HCEC 1CT (cell line): ENCODE measurements at places on chromosomes 2 and 18.

DNA sequence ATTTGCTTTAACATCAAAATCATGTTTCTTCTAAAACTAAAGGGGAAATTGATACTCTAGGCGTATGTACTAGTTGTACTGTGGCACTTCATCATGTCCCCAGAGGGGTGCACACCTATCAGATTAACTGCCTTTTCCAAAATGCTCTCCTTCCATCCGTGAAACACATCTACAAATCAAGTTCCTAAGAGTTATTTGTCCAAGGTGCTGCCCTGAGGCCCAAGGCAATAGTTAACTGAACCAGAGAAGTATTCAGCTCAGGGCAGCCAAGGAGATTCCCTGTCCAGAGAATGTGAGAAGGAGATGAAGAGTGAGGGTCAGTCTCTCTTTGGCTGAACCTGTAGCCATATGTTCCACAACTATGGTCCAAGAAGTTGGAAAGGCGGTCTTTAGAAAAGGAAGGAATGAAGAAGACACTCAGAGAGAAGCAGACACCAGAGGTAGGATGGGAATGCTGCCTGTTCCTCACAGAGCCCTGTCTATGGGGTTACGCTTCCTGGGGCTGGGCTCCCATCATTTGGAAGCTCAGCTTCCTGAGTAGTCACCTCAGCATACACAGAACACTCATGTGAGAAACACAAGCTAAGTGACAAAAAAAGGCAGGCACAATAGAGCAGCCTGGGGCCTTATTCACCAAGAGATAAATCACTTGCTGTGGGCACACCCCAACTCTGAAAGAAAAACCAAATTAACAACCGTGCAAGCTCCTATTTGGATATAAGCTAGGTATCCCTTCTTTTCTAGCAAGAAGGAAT is 55.6 kb downstream of the ANKRD44 start:
- no peak for DNase-seq

DNA sequence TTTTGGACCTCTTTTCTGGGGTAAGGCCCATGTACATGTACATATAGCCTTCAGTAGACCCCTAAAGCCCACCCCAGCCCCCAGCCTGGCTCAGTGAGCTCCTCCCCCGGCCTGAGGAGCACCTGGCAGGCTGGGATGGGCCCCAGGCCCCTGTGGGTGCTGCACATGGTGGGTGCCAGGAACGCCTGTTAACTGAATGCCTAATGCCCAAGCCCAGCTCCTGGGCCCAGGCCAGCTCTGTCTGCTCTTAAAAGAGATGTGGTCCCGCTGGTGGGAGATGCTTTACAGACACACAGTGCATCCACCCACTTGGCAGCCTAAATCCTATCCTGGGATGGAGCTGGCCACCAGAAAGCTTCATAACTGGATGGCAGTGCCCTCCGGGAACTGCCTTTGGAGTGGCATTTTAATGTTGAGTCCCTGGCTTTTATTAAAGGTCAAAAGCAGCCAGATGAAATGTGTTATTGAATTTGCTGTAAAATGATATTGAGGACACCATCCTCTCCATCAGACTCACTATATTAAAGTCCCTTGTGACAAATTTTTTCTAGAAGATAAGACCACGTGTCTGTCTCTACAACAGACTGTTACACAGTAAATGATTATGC is 7.7 kb upstream of the OXER1 start:
- DNase-seq, result no peak

- DNase-seq, result peak; percentile 70
Measured at GRCh38 chr2:1632002-1632348, 112.3 kb downstream of the PXDN start.

GRCh38 chr2:66364495-66365333 is 70.2 kb upstream of the MEIS1 start:
- peak; percentile 66 for DNase-seq

GRCh38 chr2:150282771-150283371 is 204.6 kb downstream of the RND3 start:
- DNase-seq, result peak; percentile 26
